ENCODE measurements at places on chromosomes 1 and 21.

DNA sequence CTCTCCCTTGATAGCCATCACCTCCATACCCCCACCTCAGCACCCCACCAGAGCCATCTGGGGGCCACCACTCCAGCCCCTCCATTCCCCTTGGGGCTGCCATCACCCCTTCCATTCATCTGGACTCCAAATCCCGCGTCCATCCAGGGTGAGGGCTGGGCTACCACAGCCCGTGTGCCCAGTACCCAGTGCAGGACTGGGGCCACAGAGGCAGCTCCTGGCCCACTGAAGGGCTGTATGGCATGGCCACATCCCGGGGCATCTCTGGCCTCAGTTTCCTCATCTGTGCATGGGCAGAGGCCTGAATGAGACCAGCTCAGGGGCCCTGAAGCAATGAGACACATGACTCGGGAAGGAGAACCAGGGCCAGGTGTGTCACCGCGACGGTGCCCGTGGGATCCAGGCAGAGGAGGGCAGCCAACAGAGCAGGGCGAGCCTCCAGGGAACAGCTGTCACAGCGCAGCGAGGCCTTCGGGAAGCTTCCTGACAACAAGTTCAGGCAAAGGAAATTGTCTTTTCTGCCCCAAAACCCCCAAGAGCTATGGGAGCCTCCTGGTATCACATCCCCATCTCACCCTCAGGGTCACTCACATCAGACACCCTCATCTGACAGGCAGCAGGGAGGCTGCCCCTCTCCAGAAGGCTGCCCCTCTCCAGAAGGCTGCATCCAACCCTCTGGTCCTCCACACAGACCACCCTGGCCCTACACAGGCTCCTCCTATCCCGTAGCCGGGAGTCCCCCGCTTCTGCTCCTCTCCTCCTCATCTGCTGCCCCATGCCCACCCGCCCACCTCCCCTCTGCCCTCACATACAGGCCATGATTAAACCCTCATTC is 76.3 kb downstream of the MEGF6 start:
- no peak for DNase-seq

GRCh38 chr1:49356594-49356993 is 579.9 kb upstream of the BEND5 start:
- DNase-seq: no peak

GRCh38 chr1:86423473-86423872 is 498 bp upstream of the CLCA2 start:
- no peak for DNase-seq

GRCh38 chr1:183480971-183481441 is 8.7 kb downstream of the SMG7 start:
- DNase-seq: no peak

DNA sequence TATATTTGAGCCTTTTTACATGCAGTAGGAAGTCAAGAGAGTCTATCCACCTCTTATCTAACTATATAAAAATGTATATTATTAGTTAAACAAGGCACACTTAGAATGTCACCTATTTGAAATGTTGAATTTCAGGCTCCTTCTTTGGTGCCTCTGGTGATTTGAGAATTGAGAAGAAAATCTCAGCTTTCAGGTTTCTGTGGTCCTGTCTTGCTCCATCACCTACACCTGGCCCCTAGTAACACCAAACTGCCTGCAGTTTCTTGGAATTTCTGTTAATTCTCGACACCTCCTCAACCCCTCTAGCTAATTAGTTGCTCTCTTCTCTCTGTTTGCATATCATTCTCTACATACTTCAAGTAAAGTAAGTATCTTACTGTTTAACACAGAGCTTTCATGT is 54.9 kb upstream of the WNT2B start:
- DNase-seq: no peak
